Activated CD8-positive, alpha-beta memory T cell treated with anti-CD3 and anti-CD28 coated beads for 36 hours (primary cell): ENCODE measurements at places on chromosomes 7 and 10. TPM values are rescaled to one million over a fixed set of nuclear protein-coding genes. Genes with fewer than 3 reads are reported as not detected.

PCLO gene
- total RNA-seq: not detected

HKDC1 gene
- total RNA-seq: not detected

SLC18A2 gene
- 0.04 TPM for total RNA-seq

ANKRD22 gene
- total RNA-seq: 0.17 TPM

MSMB gene
- not detected for total RNA-seq

TMEM213 gene
- total RNA-seq: not detected

NANOS1 gene
- 0.10 TPM for total RNA-seq

ELFN1 gene
- total RNA-seq: 0.27 TPM

STK31 gene
- 0.38 TPM for total RNA-seq
